ENCODE measurements at places on chromosomes 5 and 9.

- no peak for DNase-seq
Measured at GRCh38 chr5:96977228-96977627, 41.3 kb downstream of the LNPEP start.

- DNase-seq, result no peak
Measured at GRCh38 chr5:170625221-170626165, 121.7 kb downstream of the KCNIP1 start.

DNA sequence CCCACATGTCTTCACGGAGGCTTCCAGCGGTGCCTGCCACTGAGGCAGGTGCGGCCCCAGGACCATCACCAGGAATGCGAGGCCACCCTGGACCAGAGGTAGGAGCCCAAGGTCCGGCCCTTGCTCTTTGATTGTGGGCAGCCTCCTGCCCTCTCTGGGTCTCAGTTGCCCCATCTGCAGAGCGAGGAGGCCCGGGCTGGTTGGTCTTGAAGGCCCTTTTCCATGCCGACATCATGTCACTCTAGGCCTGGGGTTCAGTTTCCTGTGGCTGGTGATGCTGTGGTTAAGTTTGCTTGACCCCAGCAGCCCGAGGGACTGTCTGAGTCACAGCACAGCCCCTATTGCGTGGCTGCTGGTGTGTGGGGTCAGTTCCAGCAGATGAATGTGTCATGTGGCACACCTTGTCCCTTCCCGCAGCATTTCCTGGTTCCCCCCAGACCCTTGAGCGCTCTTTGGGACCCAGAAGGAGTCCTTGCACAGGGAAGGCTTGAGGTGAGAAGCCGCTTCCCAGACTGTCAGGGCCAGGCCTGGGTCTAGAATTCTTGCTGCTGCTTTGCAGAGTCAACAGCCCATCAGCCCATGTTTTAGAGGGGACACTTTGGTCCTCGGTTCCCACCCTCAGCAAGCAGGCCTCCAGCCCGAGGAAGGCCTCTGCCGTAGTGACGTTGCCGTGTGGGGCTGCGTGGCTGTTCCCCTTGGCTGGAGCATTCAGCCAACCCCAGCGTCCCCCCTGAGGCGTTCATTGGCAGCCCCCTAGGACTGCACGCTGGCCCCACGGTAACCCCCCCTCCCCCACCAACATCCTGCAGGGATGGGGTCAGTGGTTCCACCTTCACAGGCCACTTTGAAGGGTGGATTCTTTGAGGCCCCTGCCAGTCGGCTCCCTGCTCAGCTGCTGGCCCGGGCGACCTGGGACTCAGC, 31.0 kb upstream of the HMCN2 start:
- DNase-seq, result no peak

DNA sequence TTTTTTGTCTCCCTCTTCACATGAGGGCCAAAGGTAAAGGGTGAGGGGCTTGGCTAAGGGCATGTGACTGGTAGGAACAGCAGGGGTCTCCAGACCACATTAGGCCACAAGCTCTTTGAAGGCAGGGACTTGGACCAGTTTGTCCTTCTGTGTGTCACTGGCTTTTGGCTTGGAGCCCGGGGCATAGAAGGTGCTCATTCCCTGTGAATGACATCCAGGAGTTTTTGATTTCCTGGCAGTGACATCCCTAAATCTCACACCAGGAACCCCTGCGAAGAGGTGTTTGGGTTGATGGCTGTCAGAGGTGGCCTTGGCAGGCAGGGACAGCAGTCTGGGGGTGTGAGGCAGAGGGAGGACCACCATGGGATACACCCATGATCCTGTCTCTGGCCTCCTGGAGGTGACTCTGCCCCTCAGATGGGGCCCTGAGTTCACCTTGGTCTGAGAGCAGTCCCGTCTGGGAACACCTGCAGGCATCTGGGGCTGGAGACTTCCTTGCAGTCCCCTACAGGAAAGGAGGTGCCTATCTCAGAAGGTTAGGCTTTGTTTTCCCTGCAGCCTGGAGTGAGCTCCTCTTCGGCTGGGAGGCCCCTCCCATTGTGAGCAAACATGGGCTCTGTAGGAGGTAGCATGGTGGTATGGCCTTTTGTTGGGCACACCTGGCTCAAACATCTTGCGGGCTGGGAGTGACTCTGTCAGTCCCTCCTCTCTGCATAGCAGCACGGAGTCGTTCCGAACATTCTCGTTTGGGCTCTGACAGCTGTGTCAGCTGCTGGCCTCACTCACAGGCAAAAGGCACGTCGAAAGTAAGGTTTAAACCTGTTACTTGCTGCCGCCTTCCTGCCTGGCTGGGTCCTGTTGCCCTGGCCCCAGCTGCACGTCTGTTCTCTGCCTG, 38.6 kb upstream of the PITX1 start:
- no peak for DNase-seq

GRCh38 chr5:91206734-91207133, 176.4 kb downstream of the ARRDC3 start:
- DNase-seq, result no peak

GRCh38 chr5:176712546-176713304, 65.4 kb downstream of the TSPAN17 start:
- no peak for DNase-seq

DNA sequence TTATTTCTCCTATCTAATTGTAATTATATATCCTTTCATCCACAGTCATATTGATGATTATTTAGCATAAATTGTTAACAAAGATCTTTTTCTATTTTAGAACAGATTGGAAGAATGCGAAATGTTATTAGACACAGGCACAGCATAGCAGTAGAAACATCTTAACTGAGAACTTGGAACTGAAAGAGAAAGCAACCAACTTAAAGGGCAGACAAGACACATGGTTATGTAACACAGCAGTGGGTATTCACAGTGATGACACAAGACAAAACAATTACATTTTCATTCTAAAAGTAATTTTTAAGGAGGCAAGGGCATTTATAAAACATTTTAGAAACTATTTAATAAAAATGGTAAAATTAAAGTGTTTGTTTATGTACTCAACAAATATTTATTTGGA, 57.7 kb upstream of the MEF2C start:
- DNase-seq, result no peak

DNA sequence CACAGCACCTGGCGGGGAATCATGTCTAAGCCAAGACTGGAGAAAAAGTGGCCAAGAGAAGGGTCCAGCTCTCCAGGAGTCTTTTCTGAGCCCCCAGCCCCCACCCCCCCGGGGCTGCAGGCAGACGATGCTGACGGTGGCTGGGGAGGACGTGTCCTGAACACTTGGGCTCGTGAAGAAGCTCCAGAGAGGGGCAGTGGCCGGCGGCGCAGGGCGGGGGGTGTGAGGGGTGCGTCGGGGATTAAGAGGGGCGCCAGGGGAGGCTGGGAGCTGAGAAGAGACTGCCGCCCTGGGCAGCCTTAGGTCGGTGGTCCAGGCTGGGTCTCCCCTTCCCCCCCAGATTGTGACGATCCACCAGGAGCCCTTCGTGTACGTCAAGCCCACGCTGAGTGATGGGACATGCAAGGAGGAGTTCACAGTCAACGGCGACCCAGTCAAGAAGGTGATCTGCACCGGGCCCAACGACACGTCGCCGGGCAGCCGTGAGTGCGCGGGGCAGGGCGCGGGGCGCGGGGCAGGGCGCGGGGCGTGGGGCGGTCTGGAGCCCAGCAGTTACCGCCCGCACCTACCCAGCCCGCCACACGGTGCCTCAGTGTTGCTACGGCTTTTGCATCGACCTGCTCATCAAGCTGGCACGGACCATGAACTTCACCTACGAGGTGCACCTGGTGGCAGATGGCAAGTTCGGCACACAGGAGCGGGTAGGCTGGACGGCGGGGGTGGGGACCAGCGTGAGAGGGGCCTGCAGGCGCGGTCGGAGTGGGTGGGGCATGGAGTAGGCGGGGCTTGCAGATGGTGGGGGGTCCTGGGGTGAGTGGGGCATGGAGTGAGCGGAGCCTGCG, 8.9 kb downstream of the LRRC26 start:
- DNase-seq, result no peak

GRCh38 chr5:158123595-158123994, 264.6 kb upstream of the CLINT1 start:
- DNase-seq, result no peak

DNA sequence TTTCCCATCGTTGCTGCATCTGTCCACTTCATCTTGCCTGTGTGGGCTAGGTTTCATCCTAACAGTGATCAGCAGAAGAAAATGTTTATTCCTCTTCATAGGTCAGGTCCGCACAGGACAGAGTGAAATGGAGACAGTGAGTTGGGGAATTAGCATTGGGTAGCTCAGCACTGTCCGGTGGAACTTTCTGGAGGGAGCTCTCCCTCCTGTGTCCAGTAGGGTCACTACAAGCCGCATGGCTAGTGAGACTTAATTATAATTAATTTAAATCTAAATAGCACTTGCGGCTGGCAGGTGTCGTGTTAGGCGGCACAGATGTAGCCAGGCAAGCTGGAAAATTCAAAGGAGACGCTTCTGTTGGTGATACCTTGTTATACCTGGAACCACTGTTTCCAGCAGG, 48.4 kb downstream of the CFAP77 start:
- no peak for DNase-seq

GRCh38 chr9:136584401-136584932, 38.6 kb upstream of the NOTCH1 start:
- DNase-seq, result no peak

GRCh38 chr5:172049226-172049796, 42.9 kb upstream of the FBXW11 start:
- DNase-seq, result no peak

- peak; percentile 1 for DNase-seq
Measured at GRCh38 chr9:83572524-83572923, 34.3 kb upstream of the FRMD3 start.

GRCh38 chr9:114263853-114264510, 58.9 kb upstream of the ORM1 start:
- no peak for DNase-seq

- no peak for DNase-seq
Measured at GRCh38 chr5:156191547-156191946, 135.4 kb upstream of the SGCD start.

GRCh38 chr9:129894120-129894823, 59.0 kb downstream of the USP20 start:
- DNase-seq, result no peak

DNA sequence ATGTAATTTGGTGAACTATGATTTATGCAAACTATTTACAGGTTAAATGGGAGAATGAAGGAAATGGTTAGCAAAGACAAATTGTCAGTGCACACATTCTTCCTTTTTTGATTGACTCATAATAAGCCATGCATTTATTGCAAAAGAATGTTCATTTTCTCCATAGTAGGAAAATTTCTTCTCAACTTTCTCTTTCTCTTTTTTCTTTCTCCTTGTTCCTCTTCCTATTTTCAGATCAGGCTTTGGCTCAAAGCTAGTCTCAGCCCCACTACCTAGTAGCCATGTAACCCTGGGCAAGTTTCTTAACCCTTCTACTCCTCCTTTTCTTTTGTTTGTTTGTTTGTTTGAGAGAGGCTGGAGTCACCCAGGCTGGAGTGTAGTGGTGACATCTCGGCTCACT, 156.6 kb downstream of the PIK3R1 start:
- DNase-seq, result no peak

- peak; percentile 5 for DNase-seq
Measured at GRCh38 chr5:110321117-110321516, 405.4 kb downstream of the TMEM232 start.

- no peak for DNase-seq
Measured at GRCh38 chr5:103542441-103542840, 20.1 kb downstream of the NUDT12 start.

- DNase-seq, result no peak
Measured at GRCh38 chr5:142073362-142073988, 35.1 kb upstream of the NDFIP1 start.

DNA sequence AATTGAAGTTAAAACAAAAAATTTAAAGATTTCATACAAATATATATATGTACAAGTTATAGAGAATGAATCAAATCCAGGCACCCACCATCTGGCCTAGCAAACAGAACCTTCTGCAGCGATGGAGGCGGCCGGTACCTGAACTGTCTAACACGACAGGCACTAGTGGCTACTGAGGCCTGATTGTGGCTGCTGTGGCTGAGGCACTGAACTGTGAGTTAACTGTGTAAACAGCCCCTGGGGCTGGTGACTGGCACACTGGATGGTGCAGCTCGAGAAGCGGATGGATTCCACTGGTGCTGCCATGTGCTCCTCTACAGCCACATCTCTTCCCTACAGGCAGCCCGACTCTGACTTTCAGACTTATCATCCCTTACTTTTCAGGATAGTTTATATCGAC, 82.4 kb downstream of the RAPGEF1 start:
- DNase-seq, result no peak

- DNase-seq, result no peak
Measured at GRCh38 chr9:101128623-101129022, 100.1 kb downstream of the PLPPR1 start.

DNA sequence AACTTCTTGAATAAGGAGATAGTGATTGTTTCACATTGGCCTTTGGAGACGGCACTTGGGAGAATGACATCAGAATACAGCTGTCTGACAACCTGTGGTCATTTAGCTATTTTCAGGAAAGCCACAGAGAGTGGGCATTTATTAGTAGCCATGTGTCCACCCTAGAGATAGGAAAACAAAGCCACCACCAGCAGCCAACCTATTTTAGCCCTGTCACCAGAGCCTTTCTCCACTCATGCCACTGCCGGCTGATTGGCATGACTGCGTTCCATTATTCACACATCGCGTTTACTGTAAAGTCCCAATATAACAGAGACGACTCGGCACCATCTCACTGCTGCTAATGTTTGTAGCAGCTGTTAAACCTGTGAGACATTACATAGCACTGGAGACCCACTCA, 330.1 kb downstream of the NDUFS4 start:
- no peak for DNase-seq

DNA sequence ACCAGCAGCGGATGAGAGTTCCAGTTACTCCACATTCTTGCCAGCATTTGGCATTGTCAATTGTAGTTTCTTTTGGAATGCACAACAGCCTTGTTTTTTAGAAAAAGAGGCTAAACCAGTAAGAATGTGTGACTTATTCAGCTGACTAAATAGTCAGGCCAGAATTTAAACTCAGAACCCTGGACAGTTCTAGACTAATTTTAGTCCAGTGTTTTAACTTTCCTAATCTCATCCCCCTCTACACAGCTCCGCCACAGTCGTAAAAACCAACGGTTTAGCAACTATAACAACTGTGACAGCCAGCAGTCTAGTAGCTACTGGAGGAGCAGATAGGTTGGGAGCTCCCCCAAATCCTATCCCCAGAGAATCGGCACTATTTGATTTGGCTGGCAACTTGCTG, 103.7 kb downstream of the FOXD1 start:
- no peak for DNase-seq

- peak; percentile 22 for DNase-seq
Measured at GRCh38 chr9:121026260-121026691, 23.8 kb downstream of the C5 start.

DNA sequence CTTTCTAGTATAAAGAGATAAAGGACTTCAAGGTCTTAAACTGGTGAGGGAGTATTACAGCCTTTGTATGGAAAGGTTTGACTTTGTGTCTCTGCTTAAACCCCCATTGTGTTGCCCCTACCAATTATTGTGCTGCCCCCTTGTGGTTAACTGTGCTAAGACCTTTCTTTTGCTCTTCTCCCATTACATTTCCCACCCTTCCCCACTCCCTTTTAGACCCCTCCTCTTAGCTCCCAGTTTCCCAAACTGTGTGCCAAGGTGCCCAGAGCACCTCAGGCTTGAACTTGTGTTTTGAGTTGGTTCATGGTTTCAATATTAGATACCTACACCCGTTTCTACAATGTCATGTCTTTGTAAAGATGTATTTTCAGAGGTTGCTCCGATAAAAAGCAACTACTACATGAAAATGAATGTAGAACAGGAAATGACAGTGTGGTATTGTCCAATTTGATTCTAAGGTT, 2.9 kb downstream of the JAK2 start:
- DNase-seq, result no peak

Data from GM04503 (cell line).